Renal cortical epithelial cell (primary cell): ENCODE measurements at places on chromosomes 12 and 14.
A peak's percentile ranks its signal among the peaks of the same experiment; 100 is the strongest.

- DNase-seq, result peak; percentile 94
These were observed 4.9 kb upstream of the MRPL52 start for GRCh38 chr14:22824711-22825359.

GRCh38 chr14:88296351-88296750, 26.7 kb downstream of the KCNK10 start:
- DNase-seq, result no peak

- DNase-seq, result no peak
These were observed 5.1 kb downstream of the SLC38A2 start for GRCh38 chr12:46367351-46368029.

GRCh38 chr12:26809611-26810285, 23.2 kb downstream of the ITPR2 start:
- DNase-seq, result no peak

DNA sequence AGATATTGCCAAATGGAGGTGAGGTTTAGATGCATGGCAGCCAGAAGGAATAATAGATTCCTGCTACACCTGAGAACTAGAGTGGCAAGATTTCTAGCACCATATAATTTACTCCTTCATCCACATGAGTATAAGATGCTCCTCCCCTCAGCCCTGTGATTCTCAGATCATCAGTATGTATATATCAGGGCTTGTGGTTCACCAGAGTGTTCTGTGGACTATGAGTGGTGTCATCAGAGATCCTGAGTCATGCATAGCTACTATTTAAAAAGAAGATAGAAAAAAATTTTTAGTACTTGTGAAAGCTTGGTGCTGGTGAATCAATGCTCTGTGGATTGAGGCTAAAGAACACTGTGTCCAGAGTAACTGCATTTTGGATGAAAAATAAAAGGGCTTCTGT, 285.9 kb downstream of the BMP4 start:
- DNase-seq, result peak; percentile 77

GRCh38 chr14:37090026-37090425, 82.4 kb downstream of the SLC25A21 start:
- no peak for DNase-seq

GRCh38 chr12:3206536-3207072, 129.4 kb downstream of the TSPAN9 start:
- no peak for DNase-seq

DNA sequence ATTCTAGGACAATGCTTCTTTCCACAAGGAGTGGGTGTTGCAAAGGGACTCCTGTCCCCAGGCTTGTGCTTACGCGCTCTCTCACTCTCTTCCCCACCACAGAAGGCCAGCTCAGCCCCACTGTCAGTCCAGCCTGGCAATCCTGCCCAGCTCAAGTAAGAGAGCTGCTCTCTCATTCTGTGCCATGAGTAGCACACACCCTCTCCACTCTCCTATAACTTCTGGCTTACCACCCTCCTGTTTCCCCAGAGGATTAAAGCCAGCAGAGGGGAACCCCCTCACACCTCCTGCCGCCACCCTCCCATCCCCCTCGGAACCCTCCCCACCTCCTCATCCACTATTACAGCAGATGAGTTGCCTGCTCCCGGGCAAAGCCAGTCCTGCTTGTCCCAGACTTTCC, 17.1 kb downstream of the NCKAP5L start:
- DNase-seq, result no peak

- DNase-seq, result peak; percentile 16
These were observed 557 bp downstream of the COPS7A start for GRCh38 chr12:6724409-6724797.

GRCh38 chr12:124608450-124608870, 41.0 kb upstream of the NCOR2 start:
- DNase-seq, result peak; percentile 18

DNA sequence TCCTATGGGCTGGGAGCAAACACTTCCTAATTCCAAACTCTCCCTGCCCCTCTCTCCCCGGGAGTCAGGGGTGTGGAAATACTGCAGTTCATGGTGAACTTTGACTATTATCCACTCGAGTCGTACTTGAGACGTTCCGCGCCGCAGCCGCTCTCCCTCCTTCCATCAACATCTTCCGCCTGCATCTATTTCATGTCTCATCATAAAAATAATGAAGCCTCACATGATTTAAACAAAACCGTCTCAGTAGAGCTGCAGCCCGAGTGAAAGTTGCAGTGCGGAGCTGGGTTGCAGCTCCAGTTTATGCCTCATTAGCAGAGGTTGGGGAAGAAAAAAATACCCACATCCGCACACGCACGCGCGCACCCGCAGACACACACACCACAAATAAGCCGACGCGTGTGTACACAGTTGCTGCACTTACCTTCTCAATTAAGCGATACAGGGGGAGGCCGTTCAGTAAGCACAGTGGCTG, 283 bp downstream of the LMO3 start:
- DNase-seq, result peak; percentile 4

DNA sequence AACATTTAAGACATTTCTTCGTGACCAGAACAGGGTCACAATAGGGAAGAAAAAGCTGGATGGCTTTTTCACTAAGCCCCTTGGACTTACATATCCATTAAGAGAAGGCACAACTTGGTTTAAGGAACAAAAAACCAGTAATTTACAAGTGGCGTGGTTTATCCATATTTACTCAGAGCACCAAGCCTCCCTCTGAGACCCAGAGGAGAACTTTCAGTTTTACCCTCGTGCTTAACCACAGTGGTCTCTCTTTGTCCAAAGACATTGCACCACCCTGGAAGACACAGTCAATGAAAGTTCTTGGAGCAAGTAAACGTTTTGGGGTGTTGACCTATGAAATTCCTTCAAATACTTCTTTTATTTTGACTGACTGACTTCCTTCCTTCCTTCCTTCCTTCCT, 52.5 kb downstream of the SSPN start:
- no peak for DNase-seq

DNA sequence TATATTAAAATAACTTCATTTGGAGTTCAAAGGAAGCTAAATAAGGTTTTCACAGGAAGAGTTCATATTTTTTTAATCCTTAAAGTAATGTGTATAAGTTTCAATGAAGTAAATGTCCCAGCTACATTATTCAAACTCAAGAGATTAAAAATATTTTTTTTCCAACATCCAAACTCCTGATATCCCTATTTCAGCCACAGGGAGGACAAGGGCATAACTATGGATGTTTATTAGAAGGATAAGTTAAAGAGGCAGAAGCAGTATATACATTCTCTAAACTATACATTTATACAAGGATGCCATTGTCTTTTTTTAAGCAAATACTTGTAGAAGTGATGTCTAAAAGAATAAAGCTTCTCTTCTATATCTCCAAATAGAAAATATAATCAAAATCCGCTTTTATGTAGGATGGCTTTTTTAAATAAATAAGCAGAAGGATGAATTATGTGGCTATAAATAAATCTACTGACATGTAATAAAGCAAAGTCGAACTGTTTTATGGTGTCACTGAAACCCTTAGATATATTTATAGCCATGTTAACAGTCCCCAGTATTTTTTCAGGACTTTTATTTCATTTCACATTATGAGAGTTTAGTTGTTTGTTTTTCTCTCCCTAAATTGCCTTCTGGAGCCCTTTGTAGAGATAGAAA, 936.5 kb downstream of the DIO2 start:
- DNase-seq, result no peak

- no peak for DNase-seq
These were observed 39.3 kb downstream of the SCN8A start for GRCh38 chr12:51630256-51630880.

GRCh38 chr12:122227341-122227740, 1.5 kb upstream of the DIABLO start:
- no peak for DNase-seq

- DNase-seq, result no peak
These were observed 1.1 kb upstream of the SDSL start for GRCh38 chr12:113420996-113421595.

GRCh38 chr14:71651228-71651627, 281.0 kb upstream of the RGS6 start:
- peak; percentile 77 for DNase-seq

- no peak for DNase-seq
These were observed 31.9 kb downstream of the FZD10 start for GRCh38 chr12:130194154-130194553.

DNA sequence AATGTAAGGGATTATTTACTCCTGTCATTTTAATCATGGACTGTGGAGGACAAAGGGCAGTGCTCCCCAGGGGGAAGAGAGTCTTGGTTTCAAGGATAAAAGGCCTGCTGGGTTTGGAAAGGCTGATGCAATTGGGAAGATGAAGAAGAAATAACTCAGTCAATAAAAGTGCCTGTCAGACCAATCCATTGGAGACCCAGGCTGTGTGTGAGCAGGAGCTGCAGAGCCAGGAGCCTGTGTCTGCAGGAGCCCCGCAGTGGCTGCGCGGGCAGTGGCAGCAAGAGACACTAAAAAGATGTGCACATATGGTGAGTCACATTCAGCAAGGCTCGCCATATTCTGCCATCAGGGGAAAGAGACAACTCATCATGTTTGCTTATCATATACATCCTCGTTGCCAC, 90.4 kb downstream of the CRACR2A start:
- no peak for DNase-seq

GRCh38 chr14:21912367-21912766, 238.7 kb upstream of the OR4E1 start:
- no peak for DNase-seq

- DNase-seq, result no peak
These were observed 16.6 kb downstream of the XRCC3 start for GRCh38 chr14:103698380-103699260.

- DNase-seq, result no peak
These were observed 49.4 kb downstream of the PHLDA1 start for GRCh38 chr12:75982169-75982564.

DNA sequence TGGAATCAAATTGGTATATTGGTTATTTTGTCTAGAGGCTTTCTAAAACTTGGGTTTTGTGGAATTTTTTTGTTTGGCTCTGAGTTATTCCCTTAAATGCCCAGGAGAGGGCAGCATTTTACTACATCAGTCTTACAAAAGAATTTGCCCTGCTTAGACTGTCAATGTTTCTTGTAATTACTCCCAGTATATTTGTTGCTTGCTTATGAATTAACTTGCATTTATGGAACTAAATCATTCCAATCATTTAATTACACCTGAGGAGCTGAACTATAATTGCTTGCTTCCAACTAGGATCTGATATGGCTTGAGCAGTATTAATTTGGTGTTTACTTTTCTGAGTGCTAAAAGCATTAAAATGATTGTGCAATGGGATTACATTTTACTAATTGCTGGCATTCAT, 48.7 kb downstream of the MIPOL1 start:
- peak; percentile 63 for DNase-seq

- peak; percentile 15 for DNase-seq
These were observed 16.2 kb downstream of the AACS start for GRCh38 chr12:125081427-125081826.

- DNase-seq, result no peak
These were observed 9.2 kb upstream of the KRT73 start for GRCh38 chr12:52627395-52628110.

DNA sequence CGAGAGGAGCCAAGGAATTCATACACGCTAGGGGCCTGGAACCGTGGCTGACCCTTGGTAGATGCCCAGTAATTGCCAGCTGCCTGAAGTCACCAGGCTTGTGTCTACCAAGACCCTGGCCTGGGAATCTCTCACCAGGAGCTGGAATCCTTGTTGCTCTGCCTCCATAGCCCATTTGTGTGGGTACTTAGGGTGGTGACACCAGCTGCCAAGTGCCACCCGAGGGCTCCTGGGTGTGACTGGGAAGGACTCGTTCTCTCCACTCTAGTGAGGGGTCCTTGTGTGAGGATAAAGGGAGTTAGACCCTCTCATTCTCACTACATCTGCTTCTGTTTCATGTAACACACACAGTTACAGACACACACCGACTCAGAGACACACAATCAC, 17.9 kb downstream of the SERPINA1 start:
- DNase-seq, result no peak

DNA sequence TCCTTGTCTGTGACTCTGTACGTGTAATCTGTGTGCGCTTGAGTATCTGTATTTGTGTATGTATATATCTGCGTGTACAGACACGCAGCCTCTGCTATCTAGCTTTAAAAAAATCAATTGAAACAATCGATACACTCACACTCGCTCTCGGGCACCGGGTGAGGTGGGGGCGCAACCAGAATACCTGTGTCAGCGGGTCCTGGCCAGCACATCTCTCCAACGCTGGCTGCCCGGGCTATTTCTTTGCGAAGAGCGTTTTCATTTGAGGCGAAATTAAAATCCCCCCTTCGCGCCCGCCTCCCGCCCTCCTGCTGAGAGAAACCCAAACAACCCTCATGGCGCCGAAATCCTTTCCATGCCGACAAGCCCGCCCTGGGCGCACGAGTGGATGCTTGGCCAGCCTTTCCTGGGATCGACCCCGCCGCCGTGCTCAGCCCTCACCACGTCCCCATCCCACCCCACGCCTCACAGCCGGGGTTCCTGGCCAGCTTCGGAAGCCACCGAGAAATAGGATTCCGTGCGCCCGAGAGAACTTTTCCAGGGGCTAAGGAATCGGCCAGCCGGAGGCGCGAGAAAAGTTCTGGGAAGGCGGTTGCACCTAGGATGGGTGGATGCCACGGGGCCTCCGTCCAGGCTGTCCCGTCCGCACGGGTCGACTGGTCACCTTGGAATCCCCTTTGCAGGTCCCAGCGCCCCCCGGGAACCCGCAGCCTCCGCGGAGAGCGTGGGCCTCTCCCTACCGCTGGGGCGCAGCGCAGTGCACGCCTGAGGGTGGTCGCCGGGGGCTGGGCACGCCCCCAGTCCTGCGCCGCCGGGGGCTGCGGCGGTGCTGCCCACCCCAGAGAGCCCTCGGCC, 1.0 kb downstream of the ZDHHC22 start:
- DNase-seq, result no peak

- DNase-seq, result no peak
These were observed 57.9 kb downstream of the FZD10 start for GRCh38 chr12:130219929-130220705.

- DNase-seq, result no peak
These were observed 1.1 kb upstream of the CSRP2 start for GRCh38 chr12:76879710-76880518.

- peak; percentile 80 for DNase-seq
These were observed 52.6 kb upstream of the RIC8B start for GRCh38 chr12:106721915-106722314.

GRCh38 chr12:100651694-100652093, 78.2 kb downstream of the GAS2L3 start:
- DNase-seq, result peak; percentile 25

- DNase-seq, result no peak
These were observed 72.1 kb downstream of the SPRING1 start for GRCh38 chr12:116665666-116666304.

DNA sequence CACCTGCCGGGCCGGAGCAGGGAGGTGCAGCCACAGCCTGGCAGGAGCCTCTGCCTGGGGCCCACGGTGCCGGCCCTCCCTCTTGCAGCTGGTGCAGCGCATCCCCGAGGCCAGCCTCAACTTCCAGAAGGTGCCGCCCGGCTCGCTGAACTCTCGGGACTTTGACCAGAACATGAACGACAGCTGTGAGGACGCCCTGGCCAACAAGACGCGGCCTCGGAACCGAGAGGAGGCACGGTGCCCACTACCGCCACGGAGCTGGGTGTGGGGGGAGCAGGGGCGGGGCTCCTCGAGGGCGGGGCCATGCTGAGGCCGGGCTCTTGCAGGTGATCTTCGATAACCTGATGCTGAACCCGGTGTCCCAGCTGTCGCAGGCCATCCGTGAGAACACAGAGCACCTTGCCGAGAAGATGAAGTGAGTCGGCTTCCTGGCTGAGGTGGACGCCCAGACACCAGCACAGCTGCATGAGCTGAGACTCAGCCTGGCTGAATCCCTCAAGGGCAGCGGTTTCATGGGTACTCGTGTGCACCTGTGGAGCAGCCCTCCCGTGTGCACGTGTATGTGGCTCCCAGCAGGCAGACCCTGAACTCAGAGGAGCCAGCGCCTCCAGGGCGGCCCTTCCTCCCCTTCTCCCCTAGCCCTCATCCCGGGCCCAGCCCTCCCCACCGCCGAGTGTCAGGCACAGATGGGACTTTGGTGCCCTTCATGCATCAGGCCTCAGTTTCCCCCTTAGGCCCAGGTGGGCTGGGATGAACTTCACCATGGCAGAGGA, 28.6 kb downstream of the CEP170B start:
- DNase-seq, result no peak
